ENCODE measurements at places on chromosomes 5 and 9. TPM values are rescaled to one million over a fixed set of nuclear protein-coding genes. Genes with fewer than 3 reads are reported as not detected.

DNA sequence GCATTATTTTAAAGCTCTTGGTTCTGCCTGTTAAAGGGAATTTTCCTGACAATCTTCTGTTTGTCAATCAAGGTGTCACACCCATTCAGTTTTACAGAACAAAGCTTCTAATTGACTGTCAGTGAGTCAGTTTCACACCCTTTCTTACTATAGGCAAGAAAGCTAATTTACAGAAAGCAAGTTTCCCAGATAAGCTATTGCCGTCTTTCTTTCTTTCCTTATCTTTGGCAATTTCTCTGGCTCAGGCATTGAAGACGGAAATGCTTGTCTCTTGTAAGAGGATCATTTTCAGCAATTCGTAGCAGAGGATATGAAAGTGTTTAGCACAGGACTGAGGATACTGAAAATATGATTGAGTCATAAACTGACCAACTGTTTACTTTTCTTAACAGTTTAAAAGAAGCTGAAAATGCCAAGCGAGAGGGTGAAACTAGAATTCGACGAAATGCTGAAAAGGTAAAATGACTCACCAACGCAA is 27.0 kb downstream of the SPINK5 start:
- no peak overlapping the region for H3K27ac ChIP-seq
- no peak overlapping the region for H3K4me3 ChIP-seq
- no peaks in the 10 kb centered on the region for H3K36me3 ChIP-seq
- H3K27me3 ChIP-seq = peaks cover 71% of the 10 kb centered on the region
- no peak for DNase-seq

DNA sequence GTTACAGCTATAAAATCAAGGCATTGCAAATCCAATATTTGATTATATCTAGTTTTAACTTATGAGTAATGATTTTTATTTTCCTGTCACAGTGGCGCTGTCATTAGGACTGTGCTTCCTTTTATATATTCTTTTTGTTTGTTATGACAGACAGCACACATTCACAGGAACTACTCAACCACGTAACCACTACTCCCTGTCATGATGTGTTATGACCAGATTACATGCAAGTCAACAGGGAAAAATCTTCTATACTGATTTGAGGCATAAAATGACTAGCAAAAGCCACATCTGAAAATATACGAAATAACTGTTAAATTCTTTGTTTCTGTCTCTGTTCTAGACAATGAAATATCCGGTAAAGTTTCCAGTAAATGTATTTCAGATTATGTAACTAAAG is 25.4 kb downstream of the SREK1 start:
- no peak overlapping the region for H3K27ac ChIP-seq
- no peak for DNase-seq
- peaks cover 57% of the 10 kb centered on the region for H3K36me3 ChIP-seq
- no peaks in the 10 kb centered on the region for H3K4me1 ChIP-seq
- no peak overlapping the region for H3K4me3 ChIP-seq

DNA sequence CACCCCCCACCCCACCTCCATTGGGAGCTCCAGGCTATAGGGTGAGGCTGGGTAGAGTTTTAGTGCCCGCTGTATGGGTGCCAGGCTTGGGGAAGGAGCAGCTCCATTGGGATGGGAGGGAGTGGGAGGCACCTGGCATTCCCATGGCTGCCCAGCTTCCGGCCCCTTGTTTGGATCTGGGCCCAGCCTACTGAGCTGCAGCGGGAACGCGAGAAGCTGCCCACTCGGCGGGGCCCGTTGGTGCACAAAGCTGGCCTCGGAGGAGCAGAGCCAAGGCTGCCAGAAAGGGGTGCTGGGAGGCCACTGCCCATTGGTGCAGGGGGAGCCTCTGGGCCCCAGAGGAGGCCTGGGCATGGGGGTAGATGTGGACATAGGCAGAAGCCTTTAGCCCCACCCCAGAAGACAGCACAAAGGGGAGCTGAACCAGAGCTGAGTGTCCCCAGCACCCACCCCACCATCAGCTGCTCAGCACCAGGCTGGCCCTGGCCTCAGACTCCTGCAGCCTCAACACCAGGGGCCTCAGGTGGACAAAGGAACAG is 4.4 kb downstream of the LCN9 start:
- peaks cover 3% of the 10 kb centered on the region for H3K27me3 ChIP-seq
- H3K4me1 ChIP-seq = no peaks in the 10 kb centered on the region
- no peaks in the 10 kb centered on the region for H3K36me3 ChIP-seq
- no peak overlapping the region for H3K27ac ChIP-seq
- no peak overlapping the region for H3K4me3 ChIP-seq
- DNase-seq = no peak

Gene C5orf46
- not detected for total RNA-seq

- no peaks in the 10 kb centered on the region for H3K27me3 ChIP-seq
- H3K27ac ChIP-seq = no peak overlapping the region
- no peaks in the 10 kb centered on the region for H3K36me3 ChIP-seq
- no peaks in the 10 kb centered on the region for H3K4me1 ChIP-seq
- DNase-seq = no peak
- no peak overlapping the region for H3K4me3 ChIP-seq
Measured at GRCh38 chr5:33242277-33242676, 198.5 kb upstream of the TARS1 start.

Gene PCDHA5
- 2.1 TPM for total RNA-seq

DNA sequence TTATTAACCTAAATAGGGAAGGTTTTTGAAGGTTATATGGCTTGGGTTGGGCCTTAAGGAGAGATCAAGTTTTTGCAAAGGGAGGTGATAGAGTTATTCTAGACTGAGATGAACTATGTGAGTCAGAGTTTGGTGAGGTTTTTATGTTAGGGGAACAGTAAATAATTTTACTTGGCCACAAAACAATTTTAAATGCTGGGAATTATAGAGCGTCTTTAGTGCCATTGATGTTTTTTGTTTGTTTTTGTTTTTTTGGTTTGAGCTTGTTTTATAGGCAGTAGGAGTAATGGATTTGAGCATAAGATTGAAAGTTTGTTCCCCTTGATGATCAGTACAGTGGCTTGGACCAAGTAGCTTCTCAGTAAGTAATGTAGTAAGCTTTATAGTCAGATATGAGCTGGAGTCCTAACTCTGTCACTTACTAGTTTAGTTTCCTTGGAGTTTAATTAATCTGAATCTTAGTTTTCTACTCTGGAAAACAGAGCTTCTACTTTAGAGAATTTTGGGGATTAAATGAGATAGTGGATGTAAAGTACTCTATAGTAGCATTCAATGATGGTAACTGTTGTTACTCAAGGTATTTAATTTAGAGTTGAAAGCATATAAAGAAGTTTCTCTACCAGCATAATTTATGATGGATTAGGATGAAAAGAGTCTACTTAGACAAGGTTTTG is 2.9 kb downstream of the NAA35 start:
- peaks cover 6% of the 10 kb centered on the region for H3K4me1 ChIP-seq
- H3K4me3 ChIP-seq = no peak overlapping the region
- H3K27me3 ChIP-seq = no peaks in the 10 kb centered on the region
- DNase-seq = no peak
- peaks cover 34% of the 10 kb centered on the region for H3K36me3 ChIP-seq
- H3K27ac ChIP-seq = no peak overlapping the region

Gene IRX1
- not detected for total RNA-seq

DNA sequence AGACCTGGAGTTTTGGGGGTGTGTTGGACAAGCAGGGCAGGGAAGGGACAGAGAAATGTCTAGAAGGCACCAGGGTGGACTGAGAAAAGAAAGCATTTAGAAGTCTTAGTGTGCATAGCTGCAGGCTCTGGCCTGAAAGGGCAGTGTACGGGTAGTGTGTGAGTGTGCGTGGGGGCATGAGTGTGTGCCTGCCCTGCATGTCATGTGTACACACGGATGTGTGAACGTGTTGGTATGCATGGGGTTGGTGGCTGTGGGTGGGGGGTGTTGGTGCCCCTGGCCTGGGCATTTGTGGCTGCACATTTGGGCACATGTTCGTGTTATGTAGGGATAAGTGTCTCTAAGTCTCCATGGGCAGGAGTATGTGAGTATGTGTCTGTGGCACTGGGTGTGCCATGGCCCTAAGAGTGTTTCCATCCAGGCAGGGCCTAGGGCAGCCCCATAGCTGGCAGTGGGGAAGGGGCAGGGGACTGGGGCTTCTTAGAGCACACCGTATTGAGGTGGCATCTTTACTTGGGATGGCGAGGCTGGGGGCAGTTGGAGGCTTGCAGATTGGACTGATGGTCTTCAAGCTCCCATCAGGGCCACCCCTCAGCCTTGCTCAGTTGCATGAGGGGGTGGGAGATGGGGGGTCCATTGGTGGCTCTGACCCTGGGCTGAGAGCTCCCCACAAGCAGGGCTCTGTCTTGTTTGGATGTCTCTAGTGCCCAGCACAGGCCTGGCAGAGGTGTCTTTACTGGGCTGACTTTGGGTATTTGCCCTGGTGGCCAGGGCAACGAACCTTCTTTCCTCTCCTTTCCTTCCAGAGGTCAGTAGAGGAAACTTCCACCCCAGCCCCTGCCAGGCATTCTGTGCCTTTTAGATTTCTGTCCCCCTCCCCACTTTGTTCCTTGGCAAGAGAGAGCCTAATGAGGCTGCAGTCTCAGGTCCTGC is 15.0 kb downstream of the PSD2 start:
- no peak overlapping the region for H3K4me3 ChIP-seq
- H3K36me3 ChIP-seq = no peaks in the 10 kb centered on the region
- no peaks in the 10 kb centered on the region for H3K4me1 ChIP-seq
- no peaks in the 10 kb centered on the region for H3K27me3 ChIP-seq
- DNase-seq = no peak

DNA sequence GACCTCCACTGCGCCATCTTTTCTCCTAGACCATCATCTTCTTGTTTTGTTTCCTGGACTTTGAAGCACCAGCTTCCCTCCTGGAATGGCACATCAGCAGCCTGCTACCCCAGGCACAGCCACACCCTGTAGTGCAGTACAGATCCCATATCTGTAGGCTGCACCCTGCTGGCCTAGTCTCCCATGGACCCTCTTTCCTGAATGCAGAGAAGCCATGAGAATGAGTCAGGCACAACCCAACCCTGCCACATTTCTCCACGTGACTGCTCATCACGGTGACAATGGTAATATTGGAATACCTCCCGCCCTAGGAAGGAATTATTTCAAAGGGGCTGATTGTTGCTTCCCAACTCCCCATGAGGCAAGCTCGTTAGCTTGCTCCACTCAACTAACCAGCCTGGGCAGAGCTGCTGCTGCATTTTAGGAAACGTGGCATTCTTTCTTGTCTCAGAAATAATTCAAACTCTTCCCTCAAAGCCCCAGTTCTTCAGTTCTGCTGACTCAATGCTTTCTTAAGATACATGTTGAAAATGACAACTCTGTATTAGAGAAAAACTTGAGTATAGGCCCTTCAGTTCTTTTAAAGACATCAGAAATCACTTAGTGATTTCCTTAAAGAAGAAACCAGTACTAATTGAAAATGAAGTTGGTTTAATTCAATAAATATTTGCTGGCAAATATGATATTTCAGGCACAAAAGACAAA is 328.1 kb downstream of the MLLT3 start:
- no peak for DNase-seq
- no peak overlapping the region for H3K4me3 ChIP-seq
- no peaks in the 10 kb centered on the region for H3K4me1 ChIP-seq

DNA sequence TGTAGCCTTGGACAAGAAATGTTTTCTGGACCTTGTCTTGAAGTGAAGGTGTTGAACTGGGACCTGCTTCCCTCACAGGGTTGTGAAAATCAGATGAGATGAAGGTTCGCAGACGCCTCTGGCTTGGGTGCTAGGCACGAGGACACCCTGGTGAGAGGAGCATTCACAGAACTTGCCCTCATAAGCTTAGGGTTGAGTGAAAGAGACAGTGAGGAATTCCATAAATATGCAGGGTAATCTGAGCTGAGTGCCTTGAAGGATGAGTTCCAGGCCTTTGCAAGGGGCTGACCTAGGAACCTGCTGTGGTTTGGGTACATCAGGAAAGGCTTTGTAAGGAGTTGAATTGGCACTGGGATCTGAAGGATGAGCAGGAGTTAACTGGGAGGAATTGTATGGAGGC is 75.7 kb upstream of the SAP30L start:
- H3K36me3 ChIP-seq = no peaks in the 10 kb centered on the region
- H3K27ac ChIP-seq = peak overlapping the region; percentile 18
- H3K27me3 ChIP-seq = no peaks in the 10 kb centered on the region
- peaks cover 54% of the 10 kb centered on the region for H3K4me1 ChIP-seq
- DNase-seq = peak; percentile 62

DNA sequence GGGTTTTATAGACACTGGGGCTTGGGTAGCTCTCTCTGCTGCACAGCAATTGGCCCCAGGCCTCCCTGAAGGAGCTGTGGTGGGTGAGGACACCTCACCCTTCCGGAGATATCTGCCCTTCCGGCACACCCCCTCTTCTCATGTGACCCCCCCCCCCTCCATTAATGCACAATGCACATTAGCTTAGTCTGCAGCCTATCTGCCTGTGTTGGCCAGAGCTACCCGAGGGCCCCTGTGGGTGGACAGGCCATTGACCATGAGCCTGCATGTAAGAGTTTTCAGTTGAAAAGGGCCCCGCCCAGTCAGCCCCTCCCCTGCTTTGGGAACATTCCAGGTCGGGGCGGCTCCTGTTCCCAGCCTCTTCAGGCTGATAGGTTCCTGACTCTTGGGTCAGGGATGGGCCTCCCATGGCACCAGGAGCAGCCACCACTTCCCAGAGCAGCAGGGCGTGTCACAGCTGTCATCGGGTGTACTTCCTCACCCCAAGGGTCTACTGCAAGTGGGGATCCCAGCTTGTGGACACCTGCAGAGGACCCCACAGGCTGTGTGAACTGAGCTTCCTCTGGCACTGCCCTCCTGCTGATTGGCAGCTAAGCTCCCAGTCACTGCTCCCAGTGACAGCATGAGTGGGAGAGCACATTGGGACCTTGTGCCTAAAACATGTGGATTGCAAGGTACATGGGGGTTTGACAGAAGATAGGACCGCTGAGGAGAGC is 17.8 kb downstream of the PHF2 start:
- peak; percentile 12 for DNase-seq
- no peaks in the 10 kb centered on the region for H3K27me3 ChIP-seq
- H3K4me3 ChIP-seq = no peak overlapping the region
- peaks cover 6% of the 10 kb centered on the region for H3K4me1 ChIP-seq
- H3K27ac ChIP-seq = peak overlapping the region; percentile 1

DNA sequence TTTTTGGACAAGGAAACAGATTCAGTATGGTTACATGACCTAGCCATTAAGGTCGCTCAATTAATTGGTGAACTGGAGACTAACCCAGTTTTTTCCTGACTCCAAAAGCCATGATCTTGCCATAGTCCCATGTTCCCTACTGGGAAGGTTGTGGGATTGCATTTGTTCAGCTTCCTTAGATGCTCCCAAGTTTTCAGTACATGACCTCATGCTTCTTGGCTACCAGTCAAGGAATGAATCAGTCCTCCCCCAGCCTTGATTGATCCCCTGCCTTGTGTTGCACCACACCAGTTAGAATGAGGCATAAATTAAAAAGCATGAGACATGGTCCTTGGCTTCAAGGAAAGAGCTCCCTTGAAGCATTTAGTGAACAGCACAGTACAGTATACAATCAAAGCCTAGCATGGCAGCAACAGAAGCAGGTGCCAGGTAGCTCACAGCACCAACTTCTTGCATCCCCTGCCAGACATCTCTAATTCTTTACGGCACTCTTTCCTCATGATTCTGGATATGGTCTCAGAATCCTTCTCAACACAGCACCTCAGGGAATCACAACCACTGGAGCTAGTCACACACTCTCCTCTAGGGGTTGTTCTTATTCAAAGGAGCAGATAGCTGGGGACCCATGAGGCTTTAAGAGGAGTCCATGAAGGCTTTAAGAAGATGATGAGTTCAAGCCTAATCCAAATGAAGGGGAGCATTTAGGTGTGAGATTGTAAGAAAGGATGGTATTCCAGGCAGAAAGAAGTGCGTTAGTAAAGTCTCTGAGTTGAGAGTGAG is 295.5 kb upstream of the CLINT1 start:
- no peaks in the 10 kb centered on the region for H3K36me3 ChIP-seq
- H3K4me1 ChIP-seq = no peaks in the 10 kb centered on the region
- no peaks in the 10 kb centered on the region for H3K27me3 ChIP-seq
- no peak overlapping the region for H3K27ac ChIP-seq
- no peak overlapping the region for H3K4me3 ChIP-seq
- peak; percentile 14 for DNase-seq

All from A673 (cell line).